ENCODE measurements at places on chromosomes 11 and 22. TPM values are rescaled to one million over a fixed set of nuclear protein-coding genes. Genes with fewer than 3 reads are reported as not detected.

Gene ARHGEF17
- total RNA-seq, result 11.4 TPM

Gene DDTL
- 3.7 TPM for total RNA-seq

Gene GRM5
- under 0.01 TPM for total RNA-seq

Gene TIRAP
- total RNA-seq, result 4.4 TPM

Gene GGTLC2
- not detected for total RNA-seq

Gene CAPN1
- total RNA-seq, result 136 TPM

Gene LMNTD2
- total RNA-seq, result under 0.01 TPM
